ENCODE measurements at places on chromosomes 6 and 20.

GRCh38 chr6:35147026-35147425, 5.9 kb upstream of the TCP11 start:
- no peak for DNase-seq

- DNase-seq, result no peak
Observed at GRCh38 chr6:131657630-131658111, 20.6 kb downstream of the ENPP3 start.

DNA sequence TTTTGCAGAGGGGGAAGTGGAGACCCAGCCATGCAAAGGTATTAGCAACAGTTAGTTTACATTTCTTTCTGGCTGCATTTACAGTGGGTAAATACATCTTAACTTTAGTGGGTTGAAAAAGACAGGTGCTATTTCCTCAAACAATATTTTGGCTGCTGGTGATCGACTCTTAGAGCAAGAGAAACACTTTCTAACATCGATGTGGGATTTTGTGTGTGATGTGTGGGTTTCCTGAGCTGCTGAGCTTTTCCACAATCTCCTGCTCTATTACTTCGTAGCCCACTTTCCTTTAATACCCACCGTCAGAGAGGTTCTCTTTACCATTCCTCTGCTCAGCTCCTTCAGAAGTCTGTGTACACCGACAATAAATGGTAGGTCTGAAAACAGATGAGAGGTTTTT, 339.0 kb downstream of the NRN1 start:
- DNase-seq, result no peak

GRCh38 chr20:45413479-45413878, 2.5 kb upstream of the PIGT start:
- DNase-seq, result no peak

- DNase-seq, result no peak
Observed at GRCh38 chr20:40688129-40689099, 622 bp downstream of the MAFB start.

- no peak for DNase-seq
Observed at GRCh38 chr20:14597206-14597715, 259.8 kb upstream of the FLRT3 start.

DNA sequence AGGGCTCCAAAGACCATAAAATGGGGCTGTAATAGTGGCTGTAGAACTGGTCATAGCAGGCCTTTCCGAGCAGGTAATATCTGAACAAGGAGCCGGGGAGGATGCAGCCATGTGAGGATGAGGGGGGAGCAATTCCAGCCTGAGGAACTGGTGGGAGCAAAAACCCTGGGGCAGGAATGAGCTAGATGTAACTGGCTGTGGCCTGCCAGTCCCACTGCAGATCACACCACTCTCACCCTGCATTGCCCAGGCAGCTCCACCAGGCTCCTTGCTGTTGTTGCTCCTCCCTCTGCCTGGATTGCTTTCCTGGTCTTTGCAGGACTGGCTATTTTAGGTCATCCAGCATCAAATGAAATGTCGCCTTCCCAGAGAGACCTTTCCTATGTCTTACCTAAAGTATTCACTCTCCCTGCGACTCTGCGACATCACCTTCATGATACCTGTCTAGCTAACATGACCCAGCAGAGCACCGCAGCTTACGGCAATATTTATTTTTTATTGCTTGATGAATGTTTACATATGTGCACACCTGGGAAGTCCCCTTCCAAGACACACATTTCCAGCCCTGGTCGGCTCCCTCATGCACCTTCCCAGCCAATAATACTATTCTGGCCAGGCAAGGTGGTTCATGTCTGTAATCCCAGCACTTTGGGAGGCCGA, 2.4 kb upstream of the ZFP64 start:
- DNase-seq, result no peak

- no peak for DNase-seq
Observed at GRCh38 chr6:168678588-168678987, 237.6 kb downstream of the SMOC2 start.

DNA sequence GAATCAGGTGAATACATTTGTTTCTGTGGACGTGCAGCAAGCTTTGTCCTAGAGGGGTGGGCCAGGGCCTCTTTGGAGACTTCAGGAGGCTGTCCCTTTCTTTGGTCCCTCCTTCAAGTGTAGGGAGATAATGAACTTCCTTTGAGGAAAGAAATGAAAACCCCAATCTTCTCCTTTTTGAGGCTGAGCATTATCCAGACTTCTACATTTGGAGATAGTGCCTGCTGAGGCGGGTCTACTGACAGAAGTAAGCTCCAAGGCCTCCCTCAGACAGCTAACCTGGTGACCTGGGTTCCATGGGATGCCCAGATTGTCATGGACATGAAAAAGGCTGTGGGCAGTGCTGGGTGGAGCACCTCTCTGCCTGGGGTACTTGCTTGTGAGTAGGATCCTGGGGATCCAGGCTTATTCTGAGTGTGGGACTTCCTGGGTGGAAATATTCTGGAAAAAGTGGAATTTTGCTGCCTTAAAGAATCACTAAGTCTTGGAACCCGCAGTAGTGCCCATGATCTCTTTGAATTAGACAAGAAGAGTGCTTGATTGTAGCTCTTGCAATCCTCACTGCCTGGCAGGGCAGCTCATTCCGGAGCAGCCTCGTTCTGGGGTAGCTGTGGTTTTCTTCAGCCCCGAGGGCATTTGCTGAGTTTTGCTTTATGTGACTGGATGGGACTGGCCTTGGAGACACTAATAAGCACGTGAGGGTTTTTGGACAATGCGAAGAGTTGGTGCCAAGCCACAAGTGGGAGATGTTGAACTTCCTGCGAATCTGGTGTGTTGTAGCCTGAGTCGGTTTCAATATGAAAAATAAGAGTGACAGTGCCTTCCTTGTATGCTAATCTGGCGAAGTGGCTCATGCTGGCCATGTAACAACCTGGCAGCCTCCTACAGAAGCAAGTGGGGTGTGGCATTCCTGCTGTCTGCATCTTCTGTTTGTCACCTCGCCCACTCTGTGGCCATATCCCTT, 28.1 kb downstream of the SNRNP48 start:
- DNase-seq, result no peak

GRCh38 chr20:37896932-37897548, 5.9 kb upstream of the VSTM2L start:
- DNase-seq, result no peak

- no peak for DNase-seq
Observed at GRCh38 chr6:2296781-2297180, 51.4 kb upstream of the GMDS start.

- no peak for DNase-seq
Observed at GRCh38 chr20:57000441-57000968, 265.9 kb downstream of the BMP7 start.
